Calu3 (cell line): ENCODE measurements at places on chromosomes 11 and 22. TPM values are rescaled to one million over a fixed set of nuclear protein-coding genes. Genes with fewer than 3 reads are reported as not detected.

CRYAB gene
- 0.66 and 1.9 TPM in 2 replicates for total RNA-seq

H19 gene
- 0.38 and 1.9 TPM in 2 replicates for total RNA-seq

LDLRAD3 gene
- 10.9 and 16.2 TPM in 2 replicates for total RNA-seq

AGBL2 gene
- 3.2 and 6.1 TPM in 2 replicates for total RNA-seq

SULT4A1 gene
- 7.9 and 9.1 TPM in 2 replicates for total RNA-seq

MRGPRX4 gene
- total RNA-seq = not detected in 2 replicates

LRRC4C gene
- not detected in 2 replicates for total RNA-seq

CALCB gene
- 1.3 TPM in 1 of 2 replicates, not detected in the other for total RNA-seq

FJX1 gene
- total RNA-seq = 19.1 and 19.8 TPM in 2 replicates

CLTCL1 gene
- 2.9 and 4.4 TPM in 2 replicates for total RNA-seq

OR10D3 gene
- not detected in 2 replicates for total RNA-seq

CARNS1 gene
- total RNA-seq = 0.10 TPM in 1 of 2 replicates, not detected in the other

GRIA4 gene
- total RNA-seq = not detected in 2 replicates

GLYAT gene
- total RNA-seq = not detected in 2 replicates

MOGAT2 gene
- not detected in 2 replicates for total RNA-seq

DSCAML1 gene
- total RNA-seq = 0.07 and 0.27 TPM in 2 replicates

FLRT1 gene
- total RNA-seq = 0.09 and 0.10 TPM in 2 replicates

ADM2 gene
- 10.2 and 13.6 TPM in 2 replicates for total RNA-seq

PPP1CA gene
- 179 and 180 TPM in 2 replicates for total RNA-seq

TOM1 gene
- total RNA-seq = 49.1 and 50.0 TPM in 2 replicates

PDE3B gene
- total RNA-seq = 4.5 and 4.6 TPM in 2 replicates

SPON1 gene
- total RNA-seq = not detected in 2 replicates

PTGDR2 gene
- 0.29 and 0.31 TPM in 2 replicates for total RNA-seq

ZP1 gene
- not detected in 2 replicates for total RNA-seq

GALNT18 gene
- 9.2 and 9.9 TPM in 2 replicates for total RNA-seq

OR51E2 gene
- total RNA-seq = not detected in 2 replicates

BBOX1 gene
- total RNA-seq = not detected in 2 replicates

TMPRSS6 gene
- not detected in 2 replicates for total RNA-seq

VPREB1 gene
- total RNA-seq = not detected in 2 replicates

BAIAP2L2 gene
- 51.2 and 68.2 TPM in 2 replicates for total RNA-seq

ABTB2 gene
- 24.6 and 24.8 TPM in 2 replicates for total RNA-seq

MS4A12 gene
- not detected in 2 replicates for total RNA-seq

ANGPTL5 gene
- not detected in 2 replicates for total RNA-seq

FXYD2 gene
- total RNA-seq = 7.9 and 9.0 TPM in 2 replicates

CNIH2 gene
- total RNA-seq = 2.9 and 3.5 TPM in 2 replicates

MFRP gene
- total RNA-seq = not detected in 2 replicates

PKDREJ gene
- 0.05 TPM in 1 of 2 replicates, not detected in the other for total RNA-seq

SMIM35 gene
- not detected in 2 replicates for total RNA-seq

CRYBB3 gene
- 1.4 and 1.8 TPM in 2 replicates for total RNA-seq

RPUSD4 gene
- 19.0 and 21.5 TPM in 2 replicates for total RNA-seq
